ENCODE measurements at places on chromosomes 1 and 21.

DNA sequence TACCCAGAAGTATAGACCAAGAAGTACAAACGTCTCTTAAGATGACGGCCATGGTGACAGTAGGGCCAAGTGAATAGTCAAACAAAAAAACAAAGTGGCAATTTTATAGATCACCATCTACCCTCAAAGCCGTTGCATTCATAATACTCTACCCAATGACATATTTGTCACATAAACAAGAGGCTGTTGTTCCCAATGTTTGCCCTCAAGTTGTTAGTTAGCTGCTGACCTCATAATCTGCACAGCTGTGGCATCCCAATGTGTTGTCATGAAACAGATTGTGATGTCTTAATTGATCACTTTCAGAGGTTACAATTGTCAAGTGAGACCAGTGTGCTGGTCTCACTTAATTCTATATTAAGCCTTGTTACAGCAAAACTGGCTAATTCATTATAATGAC, 333.8 kb downstream of the ST6GALNAC3 start:
- no peak for DNase-seq

GRCh38 chr1:162717548-162718184, 72.8 kb upstream of the HSD17B7 start:
- DNase-seq: no peak

- no peak for DNase-seq
Measured at GRCh38 chr21:26374817-26375216, 198.3 kb downstream of the CYYR1 start.

DNA sequence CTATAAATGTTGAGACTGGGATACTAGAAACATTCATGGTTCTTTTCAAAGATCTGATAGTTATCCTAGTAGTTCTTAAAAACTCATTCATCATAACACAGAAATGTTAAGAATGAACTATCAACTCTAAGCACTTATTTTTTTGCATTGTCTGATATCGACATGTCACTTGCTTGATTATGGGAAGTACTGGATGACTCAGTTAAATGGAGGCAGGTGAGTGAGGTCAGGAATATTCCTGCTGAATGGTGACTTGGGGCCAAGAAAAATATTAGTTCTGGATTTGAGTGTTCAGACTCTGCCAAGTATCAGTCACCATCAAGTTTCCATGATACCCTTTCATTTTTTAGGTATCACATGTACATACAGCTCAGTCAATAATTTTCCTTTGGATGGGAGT, 63.6 kb downstream of the NEK7 start:
- no peak for DNase-seq

All from retina (tissue), 1 donor.